ENCODE measurements at places on chromosomes 13 and 19. TPM values are rescaled to one million over a fixed set of nuclear protein-coding genes. Genes with fewer than 3 reads are reported as not detected.

The FAM216B gene
- total RNA-seq, result not detected

The SIRT6 gene
- total RNA-seq, result 13.2 TPM

The VMAC gene
- total RNA-seq, result 4.1 TPM

The MUC16 gene
- 0.56 TPM for total RNA-seq

The GTPBP3 gene
- 11.7 TPM for total RNA-seq

The SOX1 gene
- total RNA-seq, result not detected

The IL11 gene
- 0.24 TPM for total RNA-seq

The ODAD3 gene
- total RNA-seq, result not detected

The ZNF180 gene
- 3.4 TPM for total RNA-seq

The LGALS7 gene
- 684 TPM for total RNA-seq

The SMIM17 gene
- total RNA-seq, result not detected

The ZNF667 gene
- 0.76 TPM for total RNA-seq

The CYP2A7 gene
- total RNA-seq, result not detected

The MAB21L1 gene
- total RNA-seq, result 0.28 TPM

The SYNGR4 gene
- total RNA-seq, result not detected

The SH3GL1 gene
- total RNA-seq, result 114 TPM

The FAM83E gene
- total RNA-seq, result 6.5 TPM

The SOHLH2 gene
- 0.16 TPM for total RNA-seq

The COL4A1 gene
- total RNA-seq, result 27.5 TPM

The DPF1 gene
- 0.16 TPM for total RNA-seq

The FUT2 gene
- total RNA-seq, result 101 TPM

The CYP4F22 gene
- 10.2 TPM for total RNA-seq

The PSG3 gene
- not detected for total RNA-seq

The INSL3 gene
- total RNA-seq, result not detected

The IZUMO4 gene
- 4.7 TPM for total RNA-seq
